ENCODE measurements at places on chromosomes 6 and 20.

DNA sequence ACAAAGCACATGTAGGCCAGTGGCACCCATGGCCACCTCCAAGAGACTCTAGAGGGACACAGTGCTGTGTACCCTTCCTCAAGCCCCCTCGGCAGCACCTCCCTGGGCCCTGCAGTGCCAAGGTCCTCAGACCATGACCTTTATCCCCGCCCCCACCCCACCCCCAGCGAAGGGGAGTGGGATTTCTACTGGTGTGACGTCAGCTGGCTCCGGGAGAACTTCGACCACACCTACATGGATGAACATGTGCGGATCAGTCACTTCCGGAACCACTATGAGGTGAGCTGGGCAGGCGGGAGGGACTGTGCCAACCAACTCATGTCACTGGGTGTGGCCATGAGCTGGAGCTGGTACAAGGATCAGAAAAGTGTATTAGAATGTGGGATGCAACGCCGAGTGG is 38.0 kb downstream of the TTLL9 start:
- DNase-seq, result no peak

GRCh38 chr20:61352346-61353260 is 100.5 kb downstream of the CDH4 start:
- no peak for DNase-seq

GRCh38 chr20:38212806-38213606 is 47.5 kb downstream of the KIAA1755 start:
- no peak for DNase-seq

DNA sequence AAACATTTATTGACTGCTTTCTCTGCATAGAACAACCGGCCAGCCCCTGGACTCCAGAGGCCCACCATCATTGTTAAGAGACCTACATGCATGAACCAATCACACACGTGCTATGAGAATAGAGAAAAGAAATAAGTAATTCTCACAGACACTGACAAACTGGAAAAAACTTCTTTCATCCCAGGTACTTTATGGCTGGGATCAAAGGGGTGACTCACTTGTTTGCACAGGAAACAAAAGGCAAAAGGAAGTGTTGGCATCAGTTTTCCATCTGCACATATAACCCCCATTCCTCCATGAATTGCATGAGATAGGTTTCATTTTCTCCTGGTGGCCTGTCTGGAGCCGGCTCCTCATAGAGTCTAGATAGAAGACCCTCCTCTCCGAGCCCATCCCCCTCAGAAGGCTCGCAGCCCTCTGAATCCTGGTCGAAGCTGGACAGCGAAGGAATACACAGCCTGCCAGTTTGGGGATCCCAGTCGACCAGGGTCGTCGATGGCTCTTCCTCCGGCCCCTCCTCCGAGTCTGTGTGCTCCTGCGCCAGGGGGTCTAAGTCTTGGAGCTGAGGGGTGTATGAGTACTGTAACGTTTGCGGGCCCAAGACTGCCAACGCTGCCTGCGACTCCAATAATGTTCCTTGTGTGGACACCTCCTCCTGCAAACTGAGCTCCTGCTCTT is 43.3 kb downstream of the IL20RA start:
- DNase-seq, result no peak

DNA sequence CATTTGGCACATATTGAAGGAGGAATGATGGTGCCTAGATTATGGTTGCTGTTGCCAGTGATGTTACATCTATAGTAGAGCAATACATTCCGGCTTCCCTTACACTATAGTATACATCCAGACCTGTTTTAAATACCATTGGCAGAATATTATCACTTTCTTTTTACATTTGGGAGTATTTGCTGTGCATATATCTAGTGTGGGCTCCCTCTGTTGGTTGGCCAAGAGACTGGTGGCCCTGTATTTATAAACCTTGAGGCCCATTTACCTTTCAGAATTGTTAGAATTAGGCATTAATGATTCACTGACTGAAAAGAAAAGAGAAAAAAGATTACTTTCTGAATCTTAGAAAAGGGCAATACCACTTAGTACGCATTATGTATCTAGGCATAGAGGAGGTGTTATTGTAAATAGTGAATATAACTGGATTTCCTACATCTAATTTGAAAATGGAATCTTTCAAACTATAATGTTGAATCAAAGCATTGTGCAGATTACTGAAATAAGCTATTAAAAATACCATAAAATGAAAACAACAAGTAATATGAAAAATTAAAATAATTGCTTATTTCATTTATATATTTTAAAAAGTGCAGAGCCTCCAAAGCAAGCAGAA is 628.8 kb upstream of the MAN1A1 start:
- no peak for DNase-seq

GRCh38 chr6:158467923-158468322 is 92.0 kb upstream of the TMEM181 start:
- peak; percentile 38 for DNase-seq

- DNase-seq, result no peak
Measured at GRCh38 chr6:164826831-164827468, 482.5 kb downstream of the C6orf118 start.

DNA sequence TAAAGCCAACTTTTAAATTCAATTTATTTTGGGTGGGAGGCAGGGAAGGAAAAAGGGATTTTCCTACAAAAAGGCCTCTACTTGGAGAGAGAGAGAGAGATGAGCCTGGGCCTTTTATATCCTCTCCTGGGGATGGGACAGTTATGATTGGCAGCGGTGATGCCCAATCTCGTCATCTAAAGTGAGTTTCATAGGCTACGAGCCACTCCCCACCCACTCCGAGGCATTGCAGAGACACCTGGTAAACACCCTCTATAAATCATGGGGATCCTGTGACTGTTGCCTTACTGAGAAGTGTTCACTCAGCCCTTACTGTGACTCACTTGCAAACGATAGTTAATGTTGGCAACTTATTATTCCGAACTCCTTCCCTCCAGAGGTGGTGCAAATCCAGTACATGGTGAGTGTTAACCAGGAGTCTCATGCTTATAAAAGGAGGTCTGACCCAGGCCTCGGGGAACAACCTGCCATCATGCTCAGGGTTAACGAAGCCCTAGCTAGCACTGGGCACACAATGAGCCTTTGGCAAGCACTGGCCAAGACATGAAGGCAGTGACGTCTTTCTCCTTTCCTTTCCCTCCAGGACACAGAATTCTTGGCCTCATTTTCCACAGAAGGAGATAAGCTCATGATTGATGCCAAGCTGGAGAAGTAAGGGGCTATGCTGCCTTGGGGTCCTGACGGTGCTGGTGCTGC is 20.5 kb downstream of the BPIFB4 start:
- DNase-seq, result no peak

DNA sequence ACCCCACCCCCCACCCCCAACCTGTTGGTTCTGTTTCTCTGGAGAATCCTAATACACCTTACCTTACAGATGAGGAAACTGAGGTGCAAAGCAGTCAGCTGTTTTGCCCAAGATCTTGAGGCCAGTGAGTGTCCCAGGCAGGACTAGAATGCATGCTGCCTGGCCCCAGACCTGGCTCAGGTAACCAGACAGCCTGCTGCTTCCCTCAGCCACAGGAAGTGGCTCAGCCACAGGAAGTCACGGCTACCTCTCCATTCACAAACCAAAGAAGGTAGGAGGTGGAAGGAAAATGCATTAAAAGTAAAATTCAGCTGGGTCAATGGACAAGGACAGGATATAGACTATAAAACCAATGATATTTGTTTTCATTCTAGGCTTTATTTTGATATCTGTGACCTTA is 517.6 kb downstream of the CD83 start:
- no peak for DNase-seq

DNA sequence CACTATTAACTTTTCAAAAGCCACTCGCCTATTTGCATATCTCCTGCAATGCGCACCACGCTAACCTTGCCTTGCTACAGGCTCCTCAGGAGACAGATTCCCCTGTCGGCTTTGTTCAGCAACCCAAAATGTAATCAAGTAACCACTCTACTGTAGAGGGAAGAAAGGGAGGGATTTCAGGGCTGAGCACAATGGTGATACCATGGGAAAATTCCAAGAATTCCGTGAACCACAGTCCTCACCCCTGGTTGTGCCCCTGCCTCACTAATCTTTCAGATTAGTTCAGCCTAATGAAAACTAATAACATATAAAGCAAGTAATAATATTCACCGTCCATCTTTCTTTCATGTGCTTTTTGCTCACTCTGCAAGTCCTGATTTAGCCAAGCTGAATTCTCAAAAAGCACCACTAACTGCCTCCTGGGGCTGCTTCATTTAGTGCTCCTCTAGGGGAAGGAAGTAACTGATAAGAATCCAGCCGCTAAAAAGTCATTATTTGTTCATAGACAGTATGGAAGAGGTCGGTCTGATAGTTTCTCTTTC is 6.6 kb downstream of the CITED2 start:
- DNase-seq, result peak; percentile 86

DNA sequence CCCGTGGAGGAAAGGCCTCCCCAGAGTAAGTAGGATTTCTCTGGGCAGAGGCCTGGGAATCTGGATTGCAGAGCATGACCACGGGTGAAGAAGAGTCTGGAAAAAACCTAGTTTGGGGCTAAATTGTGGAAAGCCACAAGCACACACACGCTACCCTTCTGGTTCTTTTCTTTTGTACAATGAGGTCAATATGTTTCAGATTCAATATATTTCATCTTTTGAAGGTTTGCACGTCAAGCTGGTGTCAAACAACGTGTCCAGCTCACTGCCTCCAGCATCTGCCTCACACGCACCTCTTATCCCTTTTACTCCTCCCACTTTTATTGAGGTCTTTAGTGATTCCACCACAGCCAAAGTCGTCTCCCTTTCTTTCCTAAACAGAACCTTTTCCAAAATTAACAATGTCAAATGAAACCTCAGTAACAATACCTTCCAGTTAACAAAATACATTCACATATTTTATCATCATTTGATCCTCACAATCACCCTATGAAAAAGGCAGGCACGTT is 773 bp upstream of the EPB41L2 start:
- DNase-seq, result no peak

DNA sequence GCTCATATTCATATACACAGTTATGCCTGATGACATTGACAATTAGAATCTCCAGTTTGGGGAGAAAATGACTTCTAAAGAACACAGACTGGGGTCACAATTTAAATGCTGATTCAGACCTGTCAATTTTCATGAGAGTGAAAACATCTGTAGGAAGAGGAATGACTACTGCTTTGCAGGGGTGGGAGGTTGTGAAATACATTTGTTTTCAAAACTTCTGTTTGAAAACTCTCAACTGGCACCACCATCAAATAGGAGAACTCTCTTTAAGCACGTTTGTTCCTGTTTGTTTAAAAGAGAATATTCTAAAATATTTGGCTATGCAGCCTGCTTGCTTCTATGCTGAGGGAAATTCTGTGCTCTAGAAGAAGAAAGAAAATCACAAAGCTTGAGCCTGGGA is 50.8 kb upstream of the ADGRF5 start:
- no peak for DNase-seq

All from NT2/D1 (cell line).